Osteoblast (primary cell): ENCODE measurements at places on chromosomes 2 and 18. TPM values are rescaled to one million over a fixed set of nuclear protein-coding genes. Genes with fewer than 3 reads are reported as not detected.

The FEV gene
- not detected in 2 replicates for total RNA-seq

The UGT1A3 gene
- total RNA-seq, result not detected in 2 replicates

The TMEM200C gene
- total RNA-seq, result under 0.01 TPM in 2 replicates

The KATNAL2 gene
- total RNA-seq, result 4.3 and 5.0 TPM in 2 replicates

The MBP gene
- 1.5 and 2.2 TPM in 2 replicates for total RNA-seq
